ENCODE measurements at places on chromosomes 2 and 18.

- no peak for DNase-seq
These were observed 111.1 kb downstream of the RIT2 start for GRCh38 chr18:43004421-43004820.

GRCh38 chr2:18209934-18210639 is 331.6 kb downstream of the KCNS3 start:
- no peak for DNase-seq

- DNase-seq = no peak
These were observed 21.6 kb downstream of the TWIST2 start for GRCh38 chr2:238869293-238870124.

GRCh38 chr2:104523921-104524320 is 330.0 kb upstream of the POU3F3 start:
- no peak for DNase-seq

- DNase-seq = no peak
These were observed 300.5 kb downstream of the ALK start for GRCh38 chr2:29620890-29621289.

DNA sequence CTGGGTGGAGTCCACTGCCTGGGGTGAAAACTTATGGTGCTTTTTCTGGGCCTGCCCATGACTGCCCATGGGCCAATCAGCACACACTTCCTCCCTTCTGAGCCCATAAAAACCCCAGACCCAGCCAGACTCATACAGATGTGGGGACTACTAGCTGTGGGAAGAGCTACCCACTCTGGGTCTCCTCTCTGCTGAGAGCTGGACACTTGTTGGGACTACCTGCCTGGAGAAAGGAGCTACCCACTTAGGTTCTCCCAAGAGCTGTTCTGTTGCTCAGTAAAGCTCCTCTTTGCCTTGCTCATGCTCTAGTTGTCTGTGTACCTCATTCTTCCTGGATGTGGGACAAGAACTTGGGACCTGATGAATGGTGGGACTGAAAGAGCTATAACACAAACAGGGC is 119.6 kb upstream of the SLC38A11 start:
- DNase-seq = no peak

- DNase-seq = no peak
These were observed 6.5 kb upstream of the TMEM182 start for GRCh38 chr2:102755284-102755683.

DNA sequence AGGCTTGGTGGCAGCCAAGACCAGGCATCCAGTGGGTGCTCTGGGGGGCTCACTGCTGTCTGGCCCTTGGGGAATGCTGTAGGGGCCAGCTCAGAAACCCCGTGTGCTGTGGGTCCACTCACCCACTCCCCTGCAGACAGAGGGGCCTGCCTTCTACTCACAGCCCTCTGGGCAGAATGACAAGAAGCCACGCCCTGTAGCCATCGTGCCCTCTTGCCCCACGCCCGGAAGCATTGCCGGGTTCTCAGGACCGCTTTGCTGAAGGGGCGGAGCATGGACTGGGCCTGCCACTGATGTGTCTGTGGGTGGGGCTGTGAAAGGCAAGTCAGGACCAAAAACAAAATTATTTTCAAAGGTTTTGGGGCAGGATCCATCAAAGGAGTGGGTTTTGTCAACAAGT is 27.8 kb downstream of the GLI2 start:
- DNase-seq = no peak

GRCh38 chr18:37422116-37422515 is 143.5 kb downstream of the CELF4 start:
- DNase-seq = no peak

DNA sequence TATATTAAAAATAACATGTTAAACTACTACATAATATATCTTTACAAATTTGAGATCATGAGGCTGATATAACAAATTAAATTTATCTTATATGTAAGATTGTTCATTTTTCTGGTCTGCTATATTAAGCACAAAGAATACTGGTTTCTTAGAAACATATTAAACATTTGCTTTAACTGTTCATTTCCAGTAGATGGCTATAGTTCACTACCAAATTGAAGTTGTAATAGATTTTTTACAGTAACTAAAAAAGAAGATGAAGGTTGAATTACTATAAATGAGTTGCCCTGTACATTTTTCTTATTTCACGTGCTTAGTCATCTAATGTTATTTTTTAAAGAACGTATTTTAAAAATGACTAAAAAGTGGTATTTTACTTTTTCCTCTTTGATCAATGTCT is 57.0 kb downstream of the ZNF407 start:
- DNase-seq = no peak

DNA sequence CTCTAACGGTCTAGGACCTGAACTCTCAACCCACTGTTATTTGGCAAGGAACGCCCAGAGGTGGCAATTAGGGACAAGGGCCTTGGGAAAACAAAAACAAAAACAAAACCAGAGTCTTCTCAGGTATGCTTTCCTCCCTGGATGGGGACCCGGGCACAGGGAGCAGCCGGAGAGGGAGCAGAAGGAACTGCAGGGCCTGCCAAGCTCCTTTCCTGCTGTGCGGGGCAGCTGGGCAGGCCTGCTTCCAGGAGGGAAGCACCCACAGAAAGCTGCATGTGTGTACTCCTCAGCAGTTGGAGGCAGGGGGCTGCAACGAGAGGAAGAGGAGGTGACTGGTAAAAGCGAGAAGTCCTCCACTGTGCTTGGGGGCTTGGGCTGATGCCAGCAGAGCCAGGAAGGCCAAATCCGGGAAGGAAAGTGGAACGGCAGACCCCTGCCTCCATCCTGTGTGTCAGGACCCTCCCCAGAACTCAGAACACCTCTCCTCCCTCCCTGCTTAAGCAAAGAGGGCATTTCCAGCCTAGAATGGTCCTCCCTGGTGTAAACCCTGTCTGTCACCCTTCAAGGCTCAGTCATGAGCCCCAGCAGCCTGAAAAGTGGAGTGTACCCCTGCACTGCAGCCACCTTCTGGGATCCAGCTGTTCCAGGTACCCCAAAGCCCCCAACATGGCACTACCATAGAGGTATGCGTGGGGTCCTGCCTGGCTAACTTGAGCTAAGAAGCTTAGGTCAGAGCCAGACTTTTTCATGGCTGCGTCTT is 56.3 kb downstream of the DNMT3A start:
- DNase-seq = no peak

DNA sequence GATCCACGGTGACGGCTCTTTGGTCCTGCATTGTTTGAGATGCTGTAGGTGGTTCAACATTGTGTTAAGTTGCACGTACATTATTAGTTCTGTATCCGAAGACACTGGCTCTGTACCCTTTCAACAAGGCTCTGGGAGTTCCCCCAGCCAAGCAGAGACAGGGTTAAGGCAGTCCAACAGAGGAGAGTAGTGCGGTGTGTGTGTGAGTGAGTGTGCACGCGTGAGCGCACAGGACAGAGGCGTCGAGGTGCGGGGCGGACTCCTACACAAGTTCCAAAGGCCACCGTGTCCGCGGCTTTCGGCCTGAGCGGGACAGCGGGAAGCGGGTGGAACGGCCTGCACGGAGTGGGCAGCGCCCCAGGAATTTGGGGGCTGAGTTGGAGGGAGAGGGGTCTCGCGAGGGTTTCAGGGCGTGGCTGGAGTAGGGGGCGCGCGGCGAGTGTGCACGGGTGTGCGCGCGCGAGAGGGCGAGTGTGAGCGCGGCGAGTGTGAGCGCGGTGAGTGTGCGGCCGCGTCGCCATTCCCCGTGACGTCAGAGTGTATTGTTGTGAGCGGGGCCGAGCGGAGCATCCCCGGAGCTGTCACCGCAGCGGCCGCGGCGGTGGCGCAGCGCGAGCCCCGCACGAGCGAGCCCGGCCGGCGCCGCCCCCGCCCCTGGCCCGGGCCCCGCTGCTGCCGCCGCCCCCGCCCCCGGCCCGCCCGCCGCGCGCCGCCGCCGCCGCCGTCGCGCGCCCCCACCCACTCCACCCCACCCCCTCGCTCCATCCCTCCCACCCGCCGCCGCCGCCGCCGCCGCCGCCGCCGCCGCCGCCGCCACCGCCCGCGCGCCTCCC is at the start of gene ASXL3:
Gene ASXL3, plus strand, starts transcription at position 535 of the 833 bp plus-strand sequence. CDS start 413 bp downstream, outside the sequence.
- DNase-seq = peak; percentile 76

- DNase-seq = no peak
These were observed 32.3 kb downstream of the PTPN2 start for GRCh38 chr18:12851716-12852115.

DNA sequence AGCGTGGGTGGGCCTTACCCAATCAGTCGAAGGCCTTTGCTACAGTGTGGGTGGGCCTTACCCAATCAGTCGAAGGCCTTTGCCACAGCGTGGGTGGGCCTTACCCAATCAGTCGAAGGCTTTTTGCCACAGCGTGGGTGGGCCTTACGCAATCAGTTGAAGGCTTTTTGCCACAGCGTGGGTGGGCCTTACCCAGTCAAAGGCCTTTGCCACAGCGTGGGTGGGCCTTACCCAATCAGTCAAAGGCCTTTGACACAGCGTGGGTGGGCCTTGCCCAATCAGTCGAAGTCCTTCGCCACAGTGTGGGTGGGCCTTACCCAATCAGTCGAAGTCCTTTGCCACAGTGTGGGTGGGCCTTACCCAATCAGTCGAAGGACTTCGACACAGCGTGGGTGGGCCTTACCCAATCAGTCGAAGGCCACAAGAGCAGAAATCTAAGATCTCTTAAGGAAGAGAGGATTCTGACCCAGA is 16.3 kb upstream of the GAL3ST2 start:
- DNase-seq = no peak

DNA sequence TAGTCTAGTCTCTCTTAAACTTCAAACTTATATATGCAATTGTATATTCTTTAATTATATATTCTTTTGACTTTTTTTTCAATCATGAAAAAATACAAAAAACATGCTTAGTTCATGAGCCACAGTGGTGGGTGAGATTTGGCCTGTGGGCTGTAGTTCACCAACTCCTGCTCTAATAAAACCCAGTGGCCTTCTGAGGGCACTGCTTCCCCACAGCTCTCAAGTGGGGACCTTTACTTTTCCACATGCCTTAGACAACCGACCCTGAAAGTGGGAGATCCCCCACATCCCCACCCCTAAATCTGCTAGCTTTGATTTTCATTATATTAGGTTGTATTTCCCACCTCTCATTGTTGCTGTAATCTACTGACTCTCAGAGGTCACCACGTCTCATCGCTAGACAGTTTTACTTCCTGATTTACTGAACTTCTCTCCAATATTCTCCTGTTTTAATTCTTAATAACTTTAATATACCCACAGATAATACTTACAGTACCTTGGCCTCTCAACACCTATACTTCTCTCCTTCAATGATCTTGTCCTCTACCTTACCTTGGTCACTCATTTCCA is 57.3 kb downstream of the ROCK1 start:
- DNase-seq = no peak

GRCh38 chr2:61134141-61134540 is 27.8 kb upstream of the C2orf74 start:
- DNase-seq = no peak

DNA sequence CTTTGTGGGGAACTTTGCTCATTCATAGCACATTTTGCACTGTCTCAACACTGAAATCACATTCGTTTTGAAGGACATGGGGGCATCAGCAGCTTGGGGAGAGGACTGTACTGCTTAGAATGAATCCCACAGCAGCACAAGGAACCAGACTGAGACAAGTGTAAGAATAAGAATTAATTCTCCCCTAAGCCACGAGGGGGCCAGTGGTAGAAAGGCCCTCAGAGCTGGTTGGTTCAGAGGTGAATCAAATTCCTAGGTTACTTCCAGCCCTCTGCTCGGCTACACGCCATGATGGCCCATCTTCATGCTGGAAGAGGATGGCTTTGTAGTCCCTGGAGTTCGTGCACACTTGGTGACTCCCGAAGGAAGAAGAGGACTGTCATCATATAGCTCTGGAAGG is 12.0 kb upstream of the MC5R start:
- peak; percentile 41 for DNase-seq

GRCh38 chr2:41483226-41483625 is 564.6 kb upstream of the PKDCC start:
- DNase-seq = no peak

- no peak for DNase-seq
These were observed 39.4 kb upstream of the WIPF1 start for GRCh38 chr2:174636987-174637386.

GRCh38 chr2:43524177-43524965 is 71.5 kb downstream of the THADA start:
- peak; percentile 24 for DNase-seq

DNA sequence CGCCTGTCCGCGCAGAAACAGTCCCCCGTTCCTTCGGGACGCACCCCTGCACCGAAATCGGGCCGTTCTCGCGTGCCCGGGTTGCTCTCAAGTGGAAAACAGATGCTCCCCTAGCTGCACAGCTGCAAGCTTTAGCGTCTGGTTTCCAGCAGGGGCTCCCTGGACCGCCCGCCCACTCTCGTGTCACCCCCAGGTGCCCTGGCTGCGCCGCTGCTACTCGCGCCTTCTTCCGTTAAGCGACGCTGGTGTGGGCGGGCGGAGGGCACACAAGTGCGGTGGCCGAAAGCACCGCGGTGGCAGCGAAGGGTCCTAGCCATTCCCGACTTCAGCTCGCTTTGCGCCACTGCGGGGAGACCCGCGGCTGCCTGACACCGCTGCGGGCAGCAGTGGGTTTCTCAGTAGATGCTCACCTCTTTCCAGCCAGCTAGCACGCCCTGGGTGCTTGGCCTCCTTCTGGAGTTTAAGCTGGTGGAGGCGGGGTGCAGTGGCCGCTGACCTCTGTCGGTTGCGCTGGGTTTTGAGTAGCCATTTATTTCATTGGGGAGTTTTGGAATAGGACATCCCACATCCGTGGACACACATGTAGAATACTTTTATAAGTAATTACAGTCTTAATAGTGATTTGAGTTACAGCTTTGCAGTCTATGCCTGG is 806 bp downstream of the ZNF407 start:
- DNase-seq = peak; percentile 60

GRCh38 chr2:227052879-227053278 is 111.1 kb downstream of the COL4A4 start:
- no peak for DNase-seq

DNA sequence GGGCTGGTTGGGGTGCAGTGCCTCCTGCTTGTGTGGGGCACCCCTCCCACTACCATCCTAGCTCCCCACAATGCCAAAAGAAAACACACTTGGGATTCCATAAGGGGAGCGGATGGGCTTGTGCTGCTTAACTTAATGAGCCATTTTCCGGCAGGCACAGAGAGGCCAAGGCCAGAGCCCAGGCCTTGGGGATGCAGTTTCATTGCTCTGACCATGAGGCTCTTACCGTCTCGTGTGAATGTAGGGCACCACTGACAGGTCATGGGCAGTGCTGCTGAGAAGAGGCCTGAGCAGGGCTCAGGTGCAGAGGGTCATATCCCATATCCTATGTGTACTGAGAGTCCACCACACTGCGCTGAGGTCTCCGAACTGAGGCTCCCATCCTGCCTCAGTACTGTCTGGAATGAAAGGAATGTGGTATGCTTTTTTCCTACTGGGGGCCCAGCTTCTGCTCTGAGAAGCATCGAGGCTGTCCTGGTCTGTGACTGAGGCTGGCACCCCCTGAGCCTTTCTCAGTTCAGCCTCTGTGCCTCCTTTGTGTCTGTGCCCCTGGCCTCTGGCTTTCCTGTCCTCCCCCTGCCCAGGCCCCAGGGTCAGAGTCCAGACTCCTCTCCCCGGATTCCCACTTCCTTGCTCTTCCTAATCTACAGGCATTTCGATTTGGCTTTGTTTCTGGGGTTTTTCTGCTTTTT is 45.2 kb upstream of the MAPRE3 start:
- no peak for DNase-seq

Data from iPS-NIHi11 (cell line).